A549 treated with RU486 at 1 μM for 4 hours (cell line): ENCODE measurements at places on chromosomes 11 and 22. TPM values are rescaled to one million over a fixed set of nuclear protein-coding genes. Genes with fewer than 3 reads are reported as not detected.

Gene CTSF
- 31.1 to 41.6 TPM (median 32.4 TPM) in 5 replicates for total RNA-seq

Gene PHF21B
- 0.71 to 1.4 TPM (median 0.89 TPM) in 5 replicates for total RNA-seq

Gene OR6T1
- not detected in 5 replicates for total RNA-seq

Gene WEE1
- total RNA-seq: 19.0 to 28.2 TPM (median 21.6 TPM) in 5 replicates

Gene ELFN2
- total RNA-seq: 5.2 to 8.9 TPM (median 7.6 TPM) in 5 replicates

Gene TMPRSS6
- total RNA-seq: not detected in 5 replicates
